ENCODE measurements at places on chromosomes 7 and 10.

DNA sequence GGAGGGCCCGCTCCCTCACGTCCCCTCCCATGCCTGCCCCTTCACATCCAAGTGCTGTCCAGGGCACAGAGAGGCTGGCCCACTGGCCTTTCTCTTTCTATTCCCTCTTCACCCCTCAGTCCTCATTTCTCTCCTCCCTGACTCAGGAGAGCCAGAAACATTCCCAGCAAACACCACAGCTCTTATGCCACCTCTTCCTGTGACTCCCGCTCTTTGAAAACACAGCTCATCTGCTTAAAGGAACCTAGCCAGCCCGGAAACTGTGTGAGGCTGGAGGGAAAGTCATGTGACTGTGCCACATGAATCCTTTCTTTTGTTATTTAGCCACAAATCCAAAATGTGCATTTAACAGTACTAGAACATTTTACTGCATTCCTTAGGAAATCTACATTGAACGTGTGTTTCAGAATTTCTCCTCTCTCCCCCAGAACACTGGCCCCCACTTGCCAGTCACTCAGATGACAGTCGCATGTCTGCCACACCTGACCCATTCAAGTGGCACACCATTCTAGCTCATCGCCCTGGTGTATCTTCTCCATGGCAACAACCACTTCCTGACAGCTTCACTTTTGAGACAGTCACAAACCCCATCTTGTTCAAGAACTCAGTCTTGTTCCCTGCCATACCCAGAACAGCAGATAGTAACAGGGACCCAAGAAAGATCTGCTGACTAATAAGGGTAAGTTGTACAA lies 42.8 kb downstream of the GRB10 start:
- DNase-seq, result peak; percentile 25

DNA sequence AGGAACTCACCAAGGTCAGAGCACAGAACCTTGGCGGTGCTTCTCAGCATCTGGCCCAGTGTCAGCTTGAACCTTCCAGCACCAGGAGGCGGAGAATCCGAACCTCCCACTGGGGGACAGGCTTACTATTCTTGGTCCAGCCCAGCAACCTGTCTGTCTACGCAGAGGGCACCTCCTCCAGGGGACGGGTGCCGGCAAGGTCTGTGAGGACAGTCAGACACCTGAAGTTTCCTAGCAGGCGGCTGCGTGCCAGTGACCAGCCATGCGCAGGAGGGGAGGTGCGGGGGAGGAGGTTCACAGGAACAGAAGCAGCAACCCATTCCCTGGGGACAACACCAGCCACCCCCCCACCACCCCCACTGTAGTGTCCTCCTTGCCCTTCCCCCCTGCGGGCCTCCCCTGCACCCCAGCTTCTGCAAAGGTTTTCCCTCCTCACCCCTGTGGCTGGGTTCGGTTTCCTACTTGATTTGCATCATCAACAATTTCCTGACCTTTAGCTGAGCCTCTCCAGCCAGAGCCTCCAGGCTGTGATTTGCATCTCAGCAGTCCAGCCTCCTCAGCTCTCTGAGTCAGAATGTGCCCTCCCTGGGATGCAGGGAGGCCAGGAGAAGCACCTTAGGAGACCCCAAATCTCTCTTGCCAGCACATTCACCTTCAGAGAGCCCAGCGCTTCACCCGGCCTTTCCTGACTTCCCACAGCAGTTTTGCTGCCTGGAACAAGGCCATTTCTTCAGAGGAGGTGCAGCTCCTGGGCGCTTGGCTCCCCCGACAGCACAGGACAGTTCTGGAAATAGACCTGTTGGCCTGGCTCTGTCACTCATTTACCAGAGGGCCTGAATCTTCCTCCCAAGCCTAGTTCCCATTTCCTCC lies 107.5 kb upstream of the NPS start:
- no peak for DNase-seq

DNA sequence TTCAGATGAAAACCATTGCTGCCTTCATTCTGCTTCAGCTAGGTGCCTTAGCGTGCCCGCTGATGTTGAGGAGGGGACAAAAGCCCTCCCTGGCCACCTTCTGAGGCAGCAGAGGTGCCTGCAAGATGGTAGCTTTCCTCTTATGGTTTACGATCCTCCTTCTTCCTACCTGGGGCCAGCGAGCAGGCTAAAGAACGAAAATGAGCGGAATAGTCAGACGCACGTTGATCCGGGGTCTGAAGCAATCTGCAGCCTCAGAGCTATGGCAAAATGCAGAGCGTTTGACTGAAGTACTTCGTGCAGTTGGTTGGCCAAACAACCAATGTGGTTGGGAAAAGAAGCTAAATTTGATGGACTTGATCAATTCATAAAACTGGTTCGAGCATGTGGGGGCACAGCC lies 95.5 kb downstream of the GATA3 start:
- no peak for DNase-seq

DNA sequence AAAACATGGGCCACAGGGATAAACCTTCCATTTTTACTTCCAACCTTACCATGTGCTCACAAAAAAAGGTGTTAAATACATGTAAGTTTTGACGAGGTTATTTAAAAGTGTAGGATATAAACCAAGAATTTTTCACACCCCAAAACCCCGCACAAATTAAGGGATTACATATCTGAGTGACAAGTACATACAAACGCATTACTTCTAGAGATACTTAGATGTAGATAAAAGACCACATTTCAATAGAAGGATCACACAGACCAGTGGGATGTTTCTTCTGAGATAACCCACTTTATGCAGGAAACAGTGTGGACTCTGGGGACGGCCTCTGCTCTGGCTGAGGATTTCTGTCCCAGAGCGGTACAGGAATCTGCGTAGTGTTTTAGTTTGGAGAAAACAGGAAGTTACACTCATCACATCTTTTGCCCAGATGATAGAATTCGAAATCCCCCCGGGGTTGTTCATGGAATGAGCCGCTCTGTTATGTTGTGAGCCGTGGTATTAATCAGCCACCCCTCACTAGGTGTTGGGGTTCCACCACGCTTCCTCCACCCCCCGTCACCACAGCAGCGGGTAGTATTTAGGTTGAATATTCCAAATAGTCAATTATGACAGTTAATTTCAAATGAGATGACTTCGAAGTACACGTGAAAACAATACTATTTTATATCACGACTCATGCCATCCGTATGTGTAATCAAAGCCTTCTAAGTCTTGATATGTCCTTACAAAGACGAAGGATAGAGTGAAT lies 1.3 kb upstream of the CUL1 start:
- DNase-seq, result no peak

GRCh38 chr7:4707980-4708411 lies 25.9 kb downstream of the FOXK1 start:
- no peak for DNase-seq

DNA sequence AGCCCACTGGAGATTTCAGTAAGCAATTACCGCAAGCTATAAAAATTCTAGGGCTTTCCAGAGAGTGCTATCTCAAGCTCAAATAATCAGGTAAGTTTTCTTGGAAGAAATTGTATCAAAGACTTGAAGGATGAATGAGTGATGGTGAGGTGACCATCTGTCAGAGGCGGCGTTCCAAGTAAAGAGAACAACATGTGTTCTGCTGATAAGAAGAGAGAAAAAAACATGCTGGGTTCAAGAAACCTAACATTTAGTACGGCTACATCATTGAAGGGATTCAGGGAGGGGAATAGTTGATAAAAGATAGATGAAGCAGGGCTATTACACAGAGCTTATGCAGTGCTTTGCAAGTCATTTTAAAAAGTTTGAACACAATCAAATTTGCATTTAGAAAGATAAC lies 100.7 kb downstream of the GNAI1 start:
- no peak for DNase-seq

DNA sequence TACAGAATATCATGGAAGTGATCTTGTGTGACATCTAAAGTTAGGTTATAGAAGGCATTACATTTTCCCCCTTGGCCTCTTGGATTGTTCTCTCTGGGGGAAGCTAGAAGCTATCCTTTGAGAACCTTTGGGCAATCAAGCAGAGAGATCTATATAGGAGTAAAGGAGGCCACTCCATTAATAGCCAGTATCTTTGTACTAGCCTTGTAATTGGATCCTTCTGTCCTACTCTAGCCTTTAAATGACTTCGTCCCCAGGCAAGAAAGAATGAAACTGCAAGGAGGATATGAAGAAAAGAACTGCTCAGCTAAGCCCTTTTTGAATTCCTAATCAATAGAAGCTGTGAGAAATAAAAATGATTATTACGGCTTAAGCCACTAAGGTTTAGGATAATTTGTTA lies 230.9 kb downstream of the AGMO start:
- DNase-seq, result no peak

- DNase-seq, result no peak
Observed at GRCh38 chr7:151372612-151373265, 31.1 kb downstream of the NUB1 start.

DNA sequence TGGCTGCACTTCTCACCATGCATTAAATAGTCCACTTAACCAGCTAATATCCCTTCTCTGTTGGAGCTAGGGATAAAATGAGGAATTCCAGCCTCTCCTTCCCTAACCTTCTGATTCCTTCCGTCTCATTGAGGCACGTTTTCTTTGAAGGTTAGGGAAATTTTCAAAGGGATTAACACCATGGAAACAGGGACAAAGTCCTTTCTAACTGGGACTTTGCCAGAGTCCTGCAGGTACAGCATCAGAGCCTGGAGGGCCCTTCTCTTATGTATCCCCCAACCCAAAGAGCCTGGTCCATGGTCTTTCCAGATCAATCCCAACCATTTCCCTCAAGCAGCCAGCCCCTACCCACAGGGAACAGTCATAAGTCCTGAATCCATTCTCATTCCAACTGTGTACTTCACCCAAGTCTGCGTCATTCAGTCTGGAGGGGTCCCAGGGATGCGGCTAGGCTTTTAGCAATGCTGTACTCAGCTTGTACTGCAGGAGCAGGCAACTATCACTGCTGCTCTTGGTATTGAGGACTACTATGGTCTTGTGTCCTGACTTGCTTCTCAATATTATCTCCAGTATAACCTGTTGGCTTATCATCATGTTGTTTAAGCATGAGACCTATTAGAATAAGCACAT lies 34.6 kb upstream of the CROT start:
- DNase-seq, result no peak

DNA sequence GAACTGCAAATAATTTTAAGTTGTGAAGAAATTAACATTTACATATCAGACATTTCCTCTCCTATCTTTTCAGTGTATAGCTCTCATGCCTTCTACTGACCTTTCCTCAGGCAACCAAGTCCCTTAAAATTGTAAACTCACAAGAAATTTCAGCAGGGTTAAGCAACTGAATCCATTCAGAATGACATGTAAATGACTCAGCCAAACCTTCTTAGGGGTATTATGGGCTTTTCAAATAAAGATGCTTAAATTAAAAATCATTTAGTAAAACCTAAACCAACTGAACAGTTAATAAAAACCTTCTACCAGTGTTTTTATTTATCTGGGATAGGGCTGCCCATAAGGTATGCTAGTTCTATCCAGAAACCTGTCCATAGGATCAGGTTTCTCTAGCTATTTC lies 20.7 kb downstream of the WAPL start:
- no peak for DNase-seq

DNA sequence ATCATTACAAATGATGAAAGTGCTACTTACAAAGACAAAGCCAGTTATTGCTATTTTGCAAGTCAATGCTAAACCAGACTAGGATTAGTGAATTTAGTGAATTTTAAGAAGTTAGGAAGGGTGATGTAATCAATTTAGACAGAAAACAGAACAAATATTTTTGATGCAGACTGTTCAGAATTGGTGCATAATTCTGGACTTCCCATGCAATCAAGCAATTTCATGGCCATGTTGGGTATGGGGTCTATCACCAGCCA lies 85.4 kb downstream of the CH25H start:
- no peak for DNase-seq

DNA sequence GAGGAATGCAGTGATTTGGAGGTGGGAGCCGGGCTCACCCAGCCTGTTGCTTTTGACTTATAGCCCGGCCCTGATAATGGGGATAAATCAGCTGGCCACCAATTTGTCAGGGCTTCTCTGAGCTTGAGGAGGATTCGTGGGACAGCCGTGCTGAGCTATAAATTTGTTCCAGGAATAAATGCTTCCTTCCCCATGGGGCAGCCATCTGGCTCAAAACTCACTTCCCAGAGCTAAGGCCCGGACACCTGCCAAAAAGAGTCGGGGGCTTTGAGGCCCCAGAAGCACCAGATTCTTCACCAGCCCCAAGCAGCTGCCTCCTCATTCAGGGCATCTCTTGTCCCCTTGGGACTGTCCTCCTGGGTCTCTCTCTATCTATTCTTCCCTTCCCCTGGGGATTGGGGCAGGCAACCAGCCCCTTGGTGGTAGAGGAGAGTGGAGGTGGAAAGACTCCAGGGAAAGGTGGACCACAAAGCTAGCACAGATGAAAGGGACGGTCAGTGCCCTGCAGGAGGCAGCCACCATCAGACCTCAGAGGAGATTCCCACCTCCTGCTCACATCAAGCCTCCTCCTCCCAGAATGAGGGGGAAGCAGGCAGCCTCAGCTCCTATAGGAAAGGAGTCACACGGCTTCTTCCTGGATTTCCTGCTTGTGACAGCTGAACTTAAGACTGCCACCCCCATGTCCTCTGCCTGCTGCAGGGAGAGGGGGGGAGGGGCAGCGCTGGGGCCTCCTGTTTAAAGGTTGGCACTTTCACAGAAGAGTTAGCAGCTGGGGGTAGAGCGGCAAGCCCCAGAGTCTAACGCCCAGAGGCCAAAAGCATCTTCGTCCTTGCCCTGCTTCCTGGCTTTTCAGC lies 44.2 kb upstream of the LRRC4 start:
- no peak for DNase-seq

GRCh38 chr7:84149573-84149972 lies 45.0 kb downstream of the SEMA3A start:
- DNase-seq, result no peak

DNA sequence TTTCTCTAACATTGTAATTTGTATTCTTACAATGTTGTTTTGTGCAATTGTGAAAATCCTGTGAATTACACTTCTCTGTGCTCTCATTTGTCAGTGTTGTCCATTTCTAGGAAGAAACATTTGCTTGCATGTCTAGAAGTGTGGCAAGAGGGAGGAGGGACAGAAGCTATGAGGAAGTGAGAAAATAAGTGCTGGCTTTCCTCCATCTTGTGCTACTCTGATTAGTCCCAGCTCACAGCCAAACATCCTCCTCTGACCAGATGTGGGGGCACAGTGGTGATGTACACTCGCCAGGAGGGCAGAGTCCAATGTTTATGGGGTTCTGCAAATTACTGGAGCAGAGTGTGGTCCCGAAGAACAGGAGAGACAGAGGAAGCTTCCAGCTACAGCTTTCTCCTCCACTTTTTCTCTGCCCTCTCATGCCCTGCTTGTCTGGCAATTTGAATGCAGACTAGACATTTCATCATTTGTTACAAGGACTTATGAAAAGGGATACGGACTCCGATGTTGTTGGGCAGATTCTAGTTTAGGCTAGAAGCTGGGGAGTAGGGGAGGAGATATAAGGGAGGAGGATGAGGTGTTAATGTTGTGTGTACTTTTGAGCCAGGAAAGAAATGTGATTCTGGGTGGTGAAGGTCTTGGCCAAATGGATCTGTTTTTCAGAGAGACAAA lies 131.0 kb upstream of the C1GALT1 start:
- DNase-seq, result peak; percentile 2

Measured in cardiac muscle cell (in vitro differentiated cells and primary cell).